ENCODE measurements at places on chromosomes 1 and 21. TPM values are rescaled to one million over a fixed set of nuclear protein-coding genes. Genes with fewer than 3 reads are reported as not detected.

Gene SPATA6
- 44.1 TPM for total RNA-seq

Gene PLD5
- 2.7 TPM for total RNA-seq

Gene ST6GALNAC3
- total RNA-seq, result 7.6 TPM

Gene LRIG2
- total RNA-seq, result 27.9 TPM

- no peak overlapping the region for H3K4me3 ChIP-seq
- H3K36me3 ChIP-seq, result no peaks in the 10 kb centered on the region
- H3K27ac ChIP-seq, result no peak overlapping the region
- no peaks in the 10 kb centered on the region for H3K27me3 ChIP-seq
- DNase-seq, result no peak
- H3K4me1 ChIP-seq, result no peaks in the 10 kb centered on the region
Observed at GRCh38 chr21:42377211-42377950, 11.0 kb upstream of the TFF1 start.

- H3K4me1 ChIP-seq, result peaks cover 2% of the 10 kb centered on the region
- no peaks in the 10 kb centered on the region for H3K36me3 ChIP-seq
- DNase-seq, result no peak
- H3K4me3 ChIP-seq, result no peak overlapping the region
- H3K27ac ChIP-seq, result no peak overlapping the region
Observed at GRCh38 chr1:236872075-236872666, 77.1 kb downstream of the MTR start.

- H3K4me1 ChIP-seq, result no peaks in the 10 kb centered on the region
- no peaks in the 10 kb centered on the region for H3K36me3 ChIP-seq
- no peaks in the 10 kb centered on the region for H3K27me3 ChIP-seq
- no peak overlapping the region for H3K27ac ChIP-seq
- DNase-seq, result peak; percentile 85
Observed at GRCh38 chr1:33624991-33625870, 152.8 kb downstream of the ZSCAN20 start.

- no peaks in the 10 kb centered on the region for H3K36me3 ChIP-seq
- no peak overlapping the region for H3K27ac ChIP-seq
- peaks cover 5% of the 10 kb centered on the region for H3K4me1 ChIP-seq
- peaks cover 8% of the 10 kb centered on the region for H3K27me3 ChIP-seq
Observed at GRCh38 chr1:213996320-213997037, 8.7 kb downstream of the PROX1 start.

DNA sequence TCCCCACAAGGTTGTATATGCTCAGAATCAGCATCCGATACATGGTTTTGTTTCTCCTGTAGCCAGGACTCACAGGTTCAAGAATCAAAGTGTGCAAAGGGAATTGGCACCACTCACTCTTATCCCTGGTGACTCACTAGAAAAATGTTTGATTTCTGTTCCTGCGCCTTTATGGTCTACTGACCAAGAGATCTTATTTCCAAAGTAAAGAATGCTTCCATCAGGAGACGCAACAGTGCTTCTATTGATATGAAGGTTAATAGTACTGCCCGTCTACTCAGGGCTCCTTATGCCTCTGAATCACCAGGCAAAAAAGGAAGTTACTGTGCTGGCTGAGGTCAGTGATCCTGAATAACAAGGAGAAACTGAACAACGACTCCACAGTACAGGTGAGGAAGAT lies 1392.0 kb upstream of the PRMT6 start:
- no peak overlapping the region for H3K27ac ChIP-seq
- H3K4me3 ChIP-seq, result no peak overlapping the region

DNA sequence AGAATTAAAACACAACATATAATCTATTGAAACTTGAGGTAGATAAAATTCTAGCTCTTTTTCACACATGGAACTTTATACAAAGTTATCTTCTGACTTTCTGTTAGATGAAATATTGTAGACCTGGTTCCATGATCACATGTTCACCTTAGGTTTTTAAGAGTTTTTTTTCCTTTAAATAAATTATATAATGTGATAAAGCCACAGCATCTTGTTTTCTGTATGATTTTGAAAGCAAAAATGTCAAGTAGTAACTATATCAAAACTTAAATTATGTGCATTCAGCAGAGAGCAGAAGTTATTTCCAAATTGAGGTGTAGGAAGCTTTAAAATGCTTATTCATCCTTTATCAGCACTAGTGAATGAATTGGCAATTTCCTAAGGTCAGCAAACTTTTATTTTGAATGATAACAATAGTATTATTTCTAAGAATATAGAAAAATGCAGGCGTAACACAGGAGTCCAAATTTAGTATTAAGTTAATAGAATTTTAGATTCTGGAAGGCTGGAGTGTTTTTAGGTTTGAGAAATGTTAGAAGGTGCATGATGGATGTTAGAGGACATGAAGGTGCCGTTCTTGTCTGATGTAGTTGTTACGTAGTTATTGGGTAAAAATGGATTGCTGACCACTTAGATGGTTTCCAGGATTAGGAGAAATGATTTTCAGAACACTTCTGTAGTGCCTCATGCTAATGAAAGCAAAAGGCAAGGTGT lies 17.5 kb downstream of the BACH1 start:
- no peak overlapping the region for H3K4me3 ChIP-seq
- no peaks in the 10 kb centered on the region for H3K27me3 ChIP-seq
- H3K4me1 ChIP-seq, result peaks cover 4% of the 10 kb centered on the region
- no peaks in the 10 kb centered on the region for H3K36me3 ChIP-seq

DNA sequence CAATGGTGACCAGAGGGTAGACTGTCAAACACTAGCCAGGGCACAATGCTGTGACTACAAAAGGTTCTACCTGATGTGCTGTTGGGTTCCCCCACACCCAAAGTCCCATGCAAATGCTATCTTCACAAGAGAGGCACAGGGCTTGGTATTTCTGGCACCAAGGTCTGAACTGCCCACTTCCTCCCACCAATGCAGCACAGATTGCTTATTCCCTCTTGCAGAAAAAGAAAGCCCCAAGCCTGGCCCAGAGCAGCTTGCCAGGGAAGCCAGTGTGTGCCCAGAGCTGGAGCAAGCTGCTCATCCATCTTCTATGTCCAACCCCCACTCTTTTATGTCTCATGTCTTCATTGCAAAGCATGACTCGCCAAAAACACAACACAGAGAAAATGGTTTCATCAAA lies 149.4 kb upstream of the CAMK1G start:
- H3K4me3 ChIP-seq, result no peak overlapping the region
- no peak for DNase-seq
- no peak overlapping the region for H3K27ac ChIP-seq
- no peaks in the 10 kb centered on the region for H3K36me3 ChIP-seq
- H3K4me1 ChIP-seq, result peaks cover 35% of the 10 kb centered on the region

DNA sequence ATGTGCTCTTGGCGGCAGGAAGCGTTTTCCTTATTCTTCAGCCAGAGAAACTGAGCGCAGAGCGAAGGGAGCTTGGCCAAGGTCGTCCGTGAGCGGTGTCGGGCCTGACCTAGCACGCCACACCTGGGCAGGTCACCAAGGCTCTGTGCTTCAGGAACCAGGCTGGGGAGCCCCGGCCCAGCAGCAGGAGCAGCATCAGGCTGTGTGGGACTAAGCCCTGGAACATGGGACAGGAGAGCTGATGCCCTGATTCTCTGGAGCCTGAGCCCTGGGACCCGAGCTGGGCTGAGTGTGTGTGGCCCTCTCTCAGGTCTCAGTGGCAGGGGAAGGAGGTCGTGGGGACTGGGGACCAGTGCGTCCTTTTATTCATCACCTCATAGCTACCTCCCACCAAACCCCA lies 65.2 kb upstream of the ABCG1 start:
- H3K4me3 ChIP-seq, result no peak overlapping the region
- H3K27ac ChIP-seq, result no peak overlapping the region
- H3K36me3 ChIP-seq, result no peaks in the 10 kb centered on the region
- H3K4me1 ChIP-seq, result no peaks in the 10 kb centered on the region
- no peaks in the 10 kb centered on the region for H3K27me3 ChIP-seq
- peak; percentile 20 for DNase-seq

- no peak for DNase-seq
- H3K27ac ChIP-seq, result no peak overlapping the region
- no peaks in the 10 kb centered on the region for H3K4me1 ChIP-seq
- peaks cover 62% of the 10 kb centered on the region for H3K27me3 ChIP-seq
- H3K4me3 ChIP-seq, result no peak overlapping the region
- no peaks in the 10 kb centered on the region for H3K36me3 ChIP-seq
Observed at GRCh38 chr1:110786802-110787327, 86.1 kb upstream of the CD53 start.

GRCh38 chr1:77281491-77282186 lies at the start of gene AK5:
TSS of gene AK5 (plus strand) at chr1:77282019. CDS start at chr1:77282314, 295 bp downstream.
- H3K4me3 ChIP-seq, result peak within 1 kb of the TSS; percentile 84
- H3K4me1 ChIP-seq, result no peaks in the 10 kb centered on the region
- H3K27ac ChIP-seq, result no peak within 1 kb of the TSS

GRCh38 chr1:245583081-245583480 lies 428.3 kb downstream of the KIF26B start:
- no peaks in the 10 kb centered on the region for H3K36me3 ChIP-seq
- H3K27ac ChIP-seq, result no peak overlapping the region
- H3K4me3 ChIP-seq, result no peak overlapping the region
- H3K27me3 ChIP-seq, result no peaks in the 10 kb centered on the region
- H3K4me1 ChIP-seq, result no peaks in the 10 kb centered on the region

DNA sequence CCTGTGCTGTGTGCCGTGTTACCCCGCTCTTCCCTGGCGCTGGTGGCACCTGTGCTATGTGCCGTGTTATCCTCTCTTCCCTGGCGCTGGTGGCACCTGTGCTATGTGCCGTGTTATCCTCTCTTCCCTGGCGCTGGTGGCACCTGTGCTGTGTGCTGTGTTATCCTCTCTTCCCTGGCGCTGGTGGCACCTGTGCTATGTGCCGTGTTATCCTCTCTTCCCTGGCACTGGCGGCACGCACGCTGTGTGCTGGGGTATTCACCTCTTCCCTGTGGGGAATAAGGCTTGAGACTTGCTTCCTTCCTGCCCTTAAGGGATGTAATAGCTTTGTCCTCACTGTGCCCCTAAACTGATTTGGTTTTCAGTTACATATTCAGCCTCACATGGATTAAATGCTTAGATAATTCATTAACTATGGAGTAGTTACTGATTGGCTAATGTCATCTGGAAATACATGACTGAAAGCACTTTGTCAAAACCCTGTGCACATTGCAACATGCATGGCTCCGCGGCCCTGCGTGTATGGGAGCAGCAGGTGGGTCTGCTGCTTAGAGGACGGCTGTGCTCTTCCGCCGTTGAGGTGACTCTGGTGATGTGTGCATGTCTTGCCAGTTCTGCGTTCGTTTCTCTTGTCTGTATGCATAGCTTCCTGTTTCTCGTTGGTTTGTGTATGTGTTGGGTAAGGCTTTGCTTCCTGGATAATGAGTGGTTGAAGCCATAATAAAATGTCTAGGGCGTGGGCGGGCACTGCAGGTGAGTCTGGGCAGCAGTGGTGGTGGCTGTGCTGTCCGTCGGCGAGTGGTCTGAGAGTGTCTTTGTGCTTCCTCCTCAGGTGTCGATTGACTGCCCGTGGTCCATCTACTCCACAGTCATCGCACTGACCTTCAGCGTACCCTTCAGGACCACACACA lies 17.9 kb upstream of the PWP2 start:
- no peak overlapping the region for H3K27ac ChIP-seq
- H3K36me3 ChIP-seq, result peaks cover 81% of the 10 kb centered on the region
- H3K4me3 ChIP-seq, result no peak overlapping the region

GRCh38 chr21:29914326-29914725 lies 25.5 kb downstream of the GRIK1 start:
- H3K4me1 ChIP-seq, result no peaks in the 10 kb centered on the region
- no peaks in the 10 kb centered on the region for H3K27me3 ChIP-seq
- H3K27ac ChIP-seq, result no peak overlapping the region
- H3K36me3 ChIP-seq, result no peaks in the 10 kb centered on the region

DNA sequence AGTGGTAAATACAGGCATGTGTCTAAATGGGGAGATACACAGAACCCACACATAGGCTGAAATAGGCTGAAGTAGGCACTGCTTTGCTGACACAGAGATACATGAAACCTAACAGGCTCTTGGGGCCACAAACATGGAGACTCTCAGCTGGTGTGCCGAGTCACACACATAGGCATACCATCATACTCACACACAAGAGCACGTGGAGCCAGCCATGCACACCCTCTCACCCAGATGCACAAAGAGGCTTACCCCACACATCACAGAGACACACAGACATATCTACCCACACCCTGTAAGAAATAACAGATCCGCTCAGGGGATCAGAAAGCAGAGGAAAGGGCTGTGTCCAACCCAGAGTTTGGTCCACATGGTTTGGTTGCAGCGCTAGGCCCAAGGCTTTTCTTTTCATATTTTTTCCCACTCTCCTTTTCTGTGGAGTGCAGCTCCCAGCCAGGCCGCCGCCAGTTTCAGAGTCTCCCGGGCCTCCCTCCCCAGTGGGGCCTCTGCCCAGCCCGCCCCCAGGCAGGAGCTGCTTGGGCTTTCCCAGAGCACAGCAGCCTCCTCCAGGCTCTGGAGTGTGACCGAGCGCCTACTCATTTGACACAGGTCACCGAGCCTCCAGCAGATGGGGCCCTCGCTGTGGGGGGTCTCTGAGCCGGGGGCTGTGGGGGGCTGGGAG lies 3.9 kb upstream of the POU3F1 start:
- H3K36me3 ChIP-seq, result no peaks in the 10 kb centered on the region
- H3K27ac ChIP-seq, result peak overlapping the region; percentile 63
- peaks cover 38% of the 10 kb centered on the region for H3K27me3 ChIP-seq
- H3K4me3 ChIP-seq, result no peak overlapping the region

DNA sequence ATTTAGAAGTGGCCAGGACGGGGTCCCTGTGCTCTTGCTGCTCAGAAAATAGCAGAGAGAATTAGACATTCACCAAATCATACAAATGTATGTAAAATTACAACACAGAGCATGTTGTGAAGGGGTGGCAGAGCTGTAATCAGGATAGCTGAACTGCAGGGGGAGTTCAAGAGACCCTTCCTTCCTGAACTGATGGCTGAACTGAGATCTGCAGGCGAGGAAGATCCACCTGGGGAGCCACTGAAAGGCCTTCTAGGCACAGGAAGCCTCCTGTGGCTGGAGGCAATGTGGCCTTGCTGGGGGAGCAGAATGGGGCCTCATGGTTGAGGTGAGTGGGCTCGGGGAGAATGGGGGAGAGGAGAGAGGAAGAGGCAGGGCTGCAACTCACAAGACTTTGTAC lies 216.5 kb downstream of the PRDM2 start:
- peaks cover 3% of the 10 kb centered on the region for H3K4me1 ChIP-seq
- no peak overlapping the region for H3K4me3 ChIP-seq
- no peaks in the 10 kb centered on the region for H3K36me3 ChIP-seq
- DNase-seq, result peak; percentile 56
- no peak overlapping the region for H3K27ac ChIP-seq
- H3K27me3 ChIP-seq, result peaks cover 7% of the 10 kb centered on the region

GRCh38 chr1:231165371-231165770 lies 3.5 kb downstream of the TRIM67 start:
- peaks cover 65% of the 10 kb centered on the region for H3K27me3 ChIP-seq
- H3K4me1 ChIP-seq, result no peaks in the 10 kb centered on the region
- no peak for DNase-seq
- H3K36me3 ChIP-seq, result no peaks in the 10 kb centered on the region
- no peak overlapping the region for H3K27ac ChIP-seq
- no peak overlapping the region for H3K4me3 ChIP-seq

- no peaks in the 10 kb centered on the region for H3K4me1 ChIP-seq
- H3K36me3 ChIP-seq, result no peaks in the 10 kb centered on the region
- DNase-seq, result no peak
- H3K27me3 ChIP-seq, result no peaks in the 10 kb centered on the region
Observed at GRCh38 chr1:214861615-214862014, 220.9 kb upstream of the KCNK2 start.
